ENCODE measurements at places on chromosomes 6 and 20.
A peak's percentile ranks its signal among the peaks of the same experiment; 100 is the strongest.

- no peak for DNase-seq
These were observed 20.1 kb upstream of the UTRN start for GRCh38 chr6:144265061-144265357.

DNA sequence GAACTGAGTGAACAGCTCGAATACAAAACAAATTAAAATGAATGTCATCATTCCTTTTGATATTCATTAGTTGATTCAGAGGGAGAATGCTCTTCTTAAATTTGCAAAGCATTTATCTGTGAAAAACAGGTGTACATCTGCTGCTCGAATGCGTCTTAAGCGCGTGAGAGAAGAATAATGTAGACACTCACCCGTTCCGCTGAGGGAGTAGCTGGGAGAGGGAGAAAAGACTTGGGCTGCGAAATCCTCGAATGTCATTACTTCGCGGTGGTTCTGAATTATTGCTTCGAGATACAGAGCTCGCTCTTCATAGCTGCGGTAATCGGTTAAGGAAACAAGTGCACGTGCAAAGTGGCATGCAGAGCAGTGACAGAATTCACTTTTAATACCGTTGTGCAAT is 43.9 kb downstream of the INSM1 start:
- DNase-seq = no peak

GRCh38 chr20:46169245-46170171 is 51.4 kb downstream of the CD40 start:
- DNase-seq = no peak

DNA sequence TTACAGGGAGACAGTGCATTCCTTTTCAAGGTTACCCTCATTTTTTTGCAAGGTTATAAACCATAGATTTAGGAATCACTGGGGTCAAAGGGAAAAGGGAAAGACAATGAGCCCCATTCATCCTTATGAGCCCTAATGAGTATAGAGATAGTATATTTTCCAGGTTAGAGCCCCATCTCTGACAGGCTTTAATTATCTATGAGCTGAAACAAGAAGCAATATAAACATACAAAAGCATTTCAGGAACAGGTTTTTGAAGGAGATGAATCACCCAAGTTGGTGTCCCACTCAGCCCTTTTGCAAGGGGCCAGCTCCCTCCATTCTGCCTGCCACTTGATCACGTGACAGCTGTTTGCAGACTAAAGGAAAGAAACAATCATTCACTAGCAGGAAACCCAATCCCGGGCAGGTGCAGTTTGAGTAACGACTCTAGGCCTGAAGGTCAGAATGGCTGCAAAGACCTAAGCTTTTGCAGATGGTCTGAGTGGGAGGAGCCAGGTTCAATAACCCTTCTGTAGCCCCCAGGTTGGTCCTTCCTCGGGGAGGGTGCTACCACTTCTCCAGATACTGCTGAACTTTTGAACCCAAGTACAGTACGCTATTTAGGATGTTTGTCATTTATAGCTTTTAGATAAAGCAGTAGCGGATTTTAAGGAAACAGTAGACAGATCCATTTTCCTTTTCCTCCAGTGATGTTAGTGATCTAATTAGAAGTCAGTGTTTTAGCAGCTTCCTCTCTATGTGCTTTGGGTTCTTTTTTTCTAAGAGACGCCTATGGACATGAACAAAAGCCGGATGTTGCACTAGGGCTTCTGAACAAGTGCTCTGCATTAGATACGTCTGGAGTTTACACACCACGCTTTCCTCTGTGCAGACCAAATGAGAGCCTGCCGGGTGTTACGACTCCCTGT is 253.2 kb downstream of the SOX4 start:
- no peak for DNase-seq

DNA sequence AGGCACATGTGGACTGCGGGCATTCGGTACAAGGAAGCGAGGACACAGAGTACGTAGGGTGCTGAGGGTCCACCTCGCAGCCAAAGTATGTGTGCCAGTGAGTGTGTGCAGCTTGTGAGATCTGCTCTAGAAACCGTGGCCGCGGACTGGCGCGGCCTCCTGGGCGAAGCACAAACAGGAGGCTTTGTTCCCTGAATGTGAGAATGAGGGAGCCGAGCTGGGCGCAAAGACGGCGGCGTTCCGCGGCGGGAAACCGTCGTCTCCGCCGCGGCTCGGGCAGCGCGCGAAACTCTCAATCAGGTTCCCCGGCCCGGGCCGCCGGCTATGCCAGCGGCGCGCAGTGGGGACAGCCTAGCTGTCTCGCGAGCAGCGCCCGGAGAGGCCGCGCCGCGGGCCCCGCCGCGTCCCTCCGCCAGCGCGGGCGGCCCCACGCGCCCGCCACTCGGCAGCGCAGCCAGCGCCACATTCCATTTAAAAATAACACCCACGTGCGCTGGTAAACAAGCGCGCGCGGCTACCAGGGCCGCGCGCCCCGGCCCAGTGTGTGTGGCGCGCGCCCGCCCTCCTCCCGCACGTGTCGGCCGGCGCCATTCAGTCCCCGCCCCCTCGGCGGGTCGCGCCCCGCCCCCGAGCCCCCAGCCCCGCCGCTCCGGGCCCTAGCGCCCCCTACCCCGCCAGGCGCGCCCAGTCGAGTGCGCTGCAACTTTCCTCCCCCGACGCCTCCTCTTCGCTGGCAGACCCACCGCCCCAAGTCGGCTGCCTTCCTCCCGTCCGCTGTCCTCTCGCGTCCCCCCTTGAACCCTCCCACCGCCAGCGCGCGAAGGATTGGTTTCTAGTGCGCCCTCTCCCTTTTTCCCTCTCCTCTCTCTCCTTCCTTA is 3.0 kb upstream of the FOXO3 start:
- DNase-seq = peak; percentile 91

- DNase-seq = no peak
These were observed 22.7 kb downstream of the ZDHHC14 start for GRCh38 chr6:157403686-157404051.

- no peak for DNase-seq
These were observed 2.3 kb downstream of the SNX9 start for GRCh38 chr6:157825243-157825904.

DNA sequence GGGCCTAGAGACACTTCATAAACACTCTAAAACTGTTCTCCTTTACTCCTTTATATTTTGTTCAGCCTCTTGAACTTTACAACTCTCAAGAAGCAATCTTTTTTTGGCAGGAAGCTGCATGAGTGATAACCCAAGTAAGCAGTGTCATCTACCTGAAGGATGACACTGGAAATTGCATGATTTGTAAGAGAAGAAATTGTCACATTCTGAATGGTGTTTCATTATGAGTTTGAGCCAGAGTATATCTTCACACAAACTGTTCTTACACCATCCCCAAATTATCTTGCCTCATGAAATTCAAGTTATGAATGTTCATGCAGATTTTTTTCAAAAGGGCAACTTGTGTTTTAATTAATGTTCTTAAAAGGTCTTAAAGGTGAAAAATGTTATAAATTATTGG is 799.3 kb downstream of the TBC1D32 start:
- no peak for DNase-seq

DNA sequence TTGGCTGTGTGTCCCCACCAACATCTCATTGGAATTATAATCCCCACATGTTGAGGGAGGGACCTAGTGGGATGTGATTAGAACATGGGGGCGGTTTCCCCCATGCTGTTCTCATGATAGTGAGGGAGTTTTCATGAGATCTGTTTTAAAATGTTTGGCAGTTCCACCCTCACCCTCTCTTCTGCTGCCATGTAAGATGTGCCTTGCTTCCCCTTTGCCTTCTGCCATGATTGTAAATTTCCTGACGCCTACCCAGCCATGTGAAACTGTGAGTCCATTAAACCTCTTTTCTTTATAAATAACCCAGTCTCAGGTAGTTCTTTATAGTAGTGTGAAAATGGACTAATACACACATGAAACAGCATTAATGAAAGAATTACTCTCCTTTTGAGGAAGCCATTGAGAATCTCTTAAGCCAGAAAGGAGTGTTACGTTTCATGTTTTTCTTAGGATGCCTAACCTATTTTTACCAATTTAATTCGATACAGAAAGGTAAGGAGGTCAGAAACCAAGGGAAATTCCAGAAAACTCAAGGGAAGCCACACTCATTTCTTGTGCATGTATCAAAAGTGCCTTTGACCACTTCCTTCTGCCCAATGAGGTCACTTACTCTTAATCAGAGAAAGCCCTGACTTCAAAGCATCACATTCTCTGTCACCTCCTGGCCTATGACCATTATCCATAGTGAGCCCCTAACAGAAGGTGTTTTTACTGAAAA is 24.7 kb upstream of the HINT3 start:
- DNase-seq = no peak

All from left ventricle myocardium superior (tissue), 1 donor.